ENCODE measurements at places on chromosomes 2 and 18.

DNA sequence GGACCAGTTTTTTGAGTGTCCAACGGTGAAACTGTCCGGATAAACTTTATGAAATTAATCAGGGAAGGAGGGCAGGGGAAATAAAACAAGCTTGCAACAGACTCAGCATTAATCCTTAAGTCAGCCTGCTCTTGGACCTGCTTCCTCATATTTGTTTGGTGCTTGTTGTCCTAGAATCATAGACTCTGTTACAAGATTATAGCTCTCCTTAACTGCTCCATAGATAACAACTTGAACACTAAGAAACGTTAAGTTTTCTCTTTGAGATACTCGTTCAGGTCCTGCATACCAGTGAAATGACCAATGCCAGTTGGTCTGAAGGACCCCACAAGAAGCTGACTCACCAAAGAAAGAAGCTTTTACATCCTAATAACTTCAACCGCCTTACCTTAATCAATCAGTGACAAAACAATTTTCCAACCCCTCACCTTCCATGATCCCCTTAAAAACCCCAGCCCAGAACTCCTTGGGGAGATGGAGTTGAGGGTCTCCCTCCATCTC, 493.2 kb downstream of the PID1 start:
- no peak for DNase-seq

DNA sequence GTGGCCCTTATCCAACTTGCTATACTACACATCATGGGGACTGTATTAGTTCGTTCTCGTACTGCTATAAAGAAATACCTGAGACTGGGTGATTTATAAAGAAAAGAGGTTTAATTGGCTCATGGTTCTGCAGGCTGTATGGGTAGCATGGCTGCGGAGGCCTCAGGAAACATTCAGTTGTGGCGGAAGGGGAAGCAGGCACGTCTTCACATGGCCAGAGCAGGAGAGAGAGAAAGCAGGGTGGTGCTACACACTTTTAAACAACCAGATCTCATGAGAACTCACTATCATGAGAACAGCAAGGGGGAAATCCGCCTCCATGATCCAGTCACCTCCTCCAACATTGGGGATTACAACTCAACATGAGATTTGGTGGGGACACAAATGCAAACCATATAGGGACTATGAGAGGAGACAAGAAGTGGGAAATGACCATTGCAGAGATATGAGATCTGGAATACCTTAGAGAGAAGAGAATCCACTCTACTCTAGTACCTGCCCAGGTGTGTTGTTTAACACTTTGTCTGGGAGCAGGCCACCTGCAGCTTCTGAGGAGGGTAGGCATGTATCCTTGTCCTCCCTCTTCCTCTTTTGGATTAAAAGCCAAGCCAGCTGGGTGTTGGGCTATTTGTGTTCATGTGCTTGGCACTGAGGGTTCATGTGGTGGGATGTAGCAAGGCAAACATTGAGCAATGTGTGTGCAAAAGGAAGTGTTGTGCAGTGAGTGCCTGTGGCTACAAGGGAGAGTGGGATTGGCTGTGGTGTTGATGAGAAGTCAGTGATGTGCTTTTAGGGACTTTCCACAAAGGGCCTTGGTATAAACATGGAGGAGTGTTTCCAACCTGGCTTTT, 22.8 kb downstream of the TTLL4 start:
- DNase-seq: peak; percentile 12

DNA sequence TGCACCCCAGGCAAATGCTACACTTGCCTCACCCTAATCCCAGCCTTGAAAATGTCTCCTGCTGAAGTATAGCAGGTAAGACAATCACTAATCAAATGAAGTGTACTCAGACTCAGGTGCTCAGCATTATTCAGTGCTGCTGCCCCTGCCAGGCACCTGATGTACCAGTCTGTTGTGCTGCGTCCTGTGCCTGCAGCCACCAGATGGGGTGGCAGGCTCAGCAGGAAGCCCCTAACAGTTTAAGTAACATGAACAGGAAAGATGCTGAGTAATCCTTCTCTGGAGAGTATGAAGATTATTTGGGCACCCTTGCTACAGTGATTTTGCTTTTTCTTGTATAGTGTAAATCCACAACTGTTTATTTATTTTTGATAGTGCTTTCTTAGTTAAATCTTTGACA, 69.1 kb downstream of the TACR1 start:
- DNase-seq: no peak

GRCh38 chr2:16080516-16080915, 140.2 kb downstream of the MYCN start:
- no peak for DNase-seq

- DNase-seq: no peak
Measured at GRCh38 chr18:45667056-45667736, 51.9 kb downstream of the SLC14A2 start.

DNA sequence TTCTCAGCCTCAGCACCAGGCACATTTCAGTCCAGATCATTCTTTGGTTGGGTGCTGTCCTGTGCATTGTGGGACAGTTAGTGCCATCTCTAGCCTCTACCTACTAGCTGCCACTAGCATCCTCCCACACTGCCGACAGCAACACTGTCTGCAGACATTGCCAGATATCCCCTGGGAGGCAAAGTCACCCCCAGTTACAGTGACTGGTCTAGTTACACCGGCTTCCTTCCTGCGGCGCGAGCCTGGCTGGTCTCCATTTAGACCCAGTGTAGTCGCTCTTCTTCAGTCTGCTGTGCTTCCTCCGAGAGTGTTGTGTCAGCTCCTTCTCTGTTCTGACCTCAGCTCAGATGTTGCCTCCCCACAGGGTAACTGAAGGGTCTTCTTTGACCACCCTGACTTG, 283.1 kb downstream of the PHLPP1 start:
- DNase-seq: no peak

GRCh38 chr18:32177530-32177929, 12.3 kb upstream of the MEP1B start:
- no peak for DNase-seq

DNA sequence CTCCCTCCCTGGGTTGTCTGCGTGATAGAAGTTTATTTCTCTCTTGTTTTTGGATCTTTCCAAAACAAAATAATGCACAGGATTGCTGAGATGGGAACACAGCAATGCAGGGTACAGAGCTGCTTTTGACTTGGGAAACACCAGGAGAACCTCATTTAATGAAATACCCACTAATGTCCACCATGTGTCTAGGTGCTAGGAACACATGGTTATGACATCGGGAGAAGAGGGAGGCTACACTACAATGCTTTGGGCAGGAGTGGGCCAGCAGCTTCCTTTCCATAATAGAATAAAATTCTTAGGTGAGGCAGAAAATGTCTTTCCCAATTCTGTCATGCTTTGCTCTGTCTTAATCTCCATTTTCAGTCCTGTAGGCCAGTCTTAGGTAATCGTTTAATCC, 29.2 kb upstream of the KCNF1 start:
- no peak for DNase-seq

- DNase-seq: no peak
Measured at GRCh38 chr2:12676771-12677170, 40.0 kb upstream of the TRIB2 start.

DNA sequence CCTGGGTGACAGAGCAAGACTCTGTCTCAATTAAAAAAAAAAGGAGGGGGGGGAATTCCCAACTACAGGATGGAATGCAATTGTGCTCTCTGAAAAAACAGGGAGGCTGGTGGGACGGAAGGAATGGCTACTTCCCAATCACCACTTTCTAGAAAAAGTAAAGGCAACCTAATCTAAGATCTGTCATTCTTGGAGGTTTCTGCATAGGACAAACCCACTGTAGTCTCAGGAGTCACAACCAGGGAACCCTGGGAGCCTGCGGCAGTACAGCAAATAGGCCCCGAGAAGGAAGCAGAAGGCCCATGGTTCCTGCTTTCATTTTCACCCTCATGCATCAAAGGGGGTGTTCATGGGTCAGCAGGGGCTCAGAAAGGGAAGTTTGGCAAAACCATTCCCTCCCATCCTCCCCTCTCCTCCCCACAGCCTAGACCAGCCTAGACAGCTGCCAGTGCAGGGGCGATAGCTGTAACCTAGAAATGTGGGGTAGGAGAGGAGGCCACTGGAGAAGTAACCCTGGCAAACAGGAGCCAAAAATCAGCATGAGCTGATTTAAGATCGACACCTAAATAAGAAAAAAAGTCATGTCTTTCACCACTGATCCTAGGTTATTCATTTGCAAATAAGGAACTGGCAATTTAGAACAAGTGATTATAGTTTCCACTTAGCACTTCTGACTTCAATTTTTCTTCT, 48.0 kb downstream of the TRABD2A start:
- DNase-seq: no peak

DNA sequence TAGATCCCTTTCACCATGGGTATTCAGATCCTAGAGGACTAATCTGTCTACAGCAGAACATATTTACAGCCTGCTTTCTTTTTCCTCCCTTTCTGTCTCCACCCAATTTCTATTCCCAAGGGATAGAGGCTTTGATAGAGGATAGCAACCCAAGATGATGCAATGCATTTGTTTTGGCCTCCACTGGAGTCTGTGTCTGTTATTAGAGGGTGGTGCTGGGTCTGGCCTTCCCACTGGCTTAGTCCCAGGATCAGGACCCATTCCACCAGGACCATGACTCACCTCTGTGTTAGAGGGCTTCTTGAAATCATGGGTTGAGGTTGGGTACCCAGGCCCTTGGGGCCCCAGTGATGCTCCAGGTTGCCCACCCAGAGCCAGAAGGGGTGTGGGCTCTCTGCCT, 239.7 kb upstream of the TNP1 start:
- DNase-seq: no peak

- DNase-seq: no peak
Measured at GRCh38 chr2:207848545-207848928, 78.8 kb upstream of the FZD5 start.

- no peak for DNase-seq
Measured at GRCh38 chr2:24011250-24012104, 1.6 kb downstream of the MFSD2B start.

DNA sequence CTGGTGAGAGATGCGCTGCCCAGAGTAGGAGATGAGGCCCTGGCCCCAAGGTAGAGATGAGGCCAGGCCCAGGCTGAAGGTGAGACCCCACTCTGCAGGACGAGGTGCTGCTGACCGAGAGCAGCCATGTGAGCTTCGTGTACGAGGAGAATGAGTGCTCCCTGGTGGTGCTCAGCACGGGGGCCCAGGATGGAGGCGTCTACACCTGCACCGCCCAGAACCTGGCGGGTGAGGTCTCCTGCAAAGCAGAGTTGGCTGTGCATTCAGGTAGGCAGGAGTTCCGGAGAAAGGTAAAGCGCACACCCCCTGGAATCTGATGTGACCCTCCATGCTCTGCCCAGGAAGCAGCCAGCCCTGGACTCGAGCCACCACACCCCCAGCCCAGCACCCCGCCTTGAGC, 21.5 kb upstream of the GMPPA start:
- DNase-seq: no peak

DNA sequence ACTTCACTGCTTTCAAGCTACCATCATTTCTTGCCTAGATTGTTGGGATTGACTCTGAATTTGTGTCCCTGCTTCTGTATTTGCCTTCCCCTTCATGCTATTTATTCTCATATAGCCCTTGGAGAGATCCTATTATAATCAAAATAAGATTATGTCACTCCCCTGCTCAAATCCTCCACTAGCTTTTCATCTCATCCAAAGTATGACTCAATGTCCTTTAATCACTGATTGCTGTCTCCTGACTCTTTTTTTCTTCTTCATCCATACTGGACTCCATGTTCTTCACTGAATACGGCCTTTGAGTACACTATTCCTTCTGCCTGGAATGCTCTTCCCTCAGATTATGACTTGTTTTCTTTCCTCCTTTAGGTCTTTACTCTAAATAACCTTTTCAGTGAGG, 5.0 kb downstream of the RBKS start:
- DNase-seq: no peak

DNA sequence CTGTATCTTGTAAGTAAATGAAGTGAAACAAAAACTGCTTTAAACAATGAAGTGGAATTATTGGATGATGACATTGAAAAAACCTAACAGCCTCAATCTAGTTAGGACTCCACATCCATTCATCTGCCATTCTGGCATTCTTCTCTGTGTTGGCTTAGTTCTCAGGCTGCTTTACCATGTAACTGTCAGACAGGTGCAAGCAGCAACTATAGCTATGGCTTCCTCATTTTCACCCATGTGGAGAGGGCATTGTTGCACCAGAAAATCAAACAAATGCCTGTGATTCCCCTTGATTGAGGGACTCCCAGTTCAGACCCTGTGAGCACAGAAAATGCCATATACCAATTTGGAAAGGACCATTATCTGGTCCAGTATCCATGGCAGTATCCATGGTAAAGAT, 129.5 kb upstream of the NYAP2 start:
- no peak for DNase-seq

GRCh38 chr2:158725441-158725891, 69.7 kb upstream of the DAPL1 start:
- DNase-seq: no peak

DNA sequence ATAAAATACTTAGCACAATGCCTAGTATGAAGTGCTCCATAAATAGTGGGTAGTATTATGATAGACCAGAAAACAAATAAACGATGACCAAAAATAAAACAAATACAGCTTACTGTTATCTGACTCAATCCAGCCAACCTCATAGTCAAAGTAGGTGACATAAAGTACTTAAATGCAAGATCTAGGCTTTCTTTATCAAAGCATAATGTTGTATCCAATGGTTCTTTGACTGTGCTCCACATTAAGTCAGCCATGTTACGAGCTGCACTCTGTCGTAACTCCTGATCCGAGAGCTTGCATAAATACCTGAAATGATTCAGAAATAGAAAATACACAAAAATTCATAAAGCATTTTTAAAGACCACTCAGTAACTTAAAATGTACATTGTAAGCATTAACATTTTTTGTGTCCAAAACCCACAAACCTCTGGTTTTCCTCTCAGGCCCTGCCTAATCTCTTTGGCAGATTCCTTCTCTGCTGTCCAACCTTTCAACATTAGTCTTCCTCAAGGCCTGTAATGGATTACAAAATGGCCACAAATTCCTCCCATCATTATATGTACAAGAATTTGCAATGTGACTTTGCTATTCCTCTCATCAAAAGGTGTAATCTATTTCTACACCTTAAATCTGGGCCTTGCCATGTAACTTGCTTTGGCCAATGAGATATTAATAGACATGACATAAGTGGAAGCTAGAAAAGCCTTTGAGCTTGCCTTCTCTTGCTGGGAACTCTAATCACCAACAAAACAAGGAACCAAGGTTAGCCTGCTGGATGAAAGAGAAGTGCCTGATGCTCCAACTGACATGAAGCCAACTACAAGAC, 90.6 kb downstream of the USP34 start:
- no peak for DNase-seq

DNA sequence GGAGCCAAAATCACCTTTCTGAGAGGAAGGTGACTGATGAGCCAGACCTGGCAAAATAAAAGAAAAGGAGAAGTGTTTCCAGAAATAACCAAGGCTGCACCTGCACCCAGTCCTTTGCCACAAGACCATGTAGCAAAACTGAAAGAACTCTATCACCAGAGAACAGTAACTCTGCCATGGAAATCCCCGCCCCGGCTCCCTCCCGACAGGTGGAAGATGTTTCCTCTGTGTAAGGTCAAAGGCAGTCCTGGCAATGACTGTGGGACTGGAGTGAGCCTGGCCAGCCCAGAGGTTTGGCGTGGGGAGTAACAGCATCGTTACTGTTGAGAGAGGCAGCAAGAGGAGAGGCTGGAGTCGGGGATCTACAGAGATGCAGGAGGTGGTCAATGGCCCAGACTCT, 42.3 kb downstream of the SPRED2 start:
- no peak for DNase-seq

Measured in stimulated activated CD8-positive, alpha-beta memory T cell treated with anti-CD3 and anti-CD28 coated beads, Interleukin-15, amount 100 ng/mL, for 48 hours (primary cell).